ENCODE measurements at places on chromosomes 7 and 10. TPM values are rescaled to one million over a fixed set of nuclear protein-coding genes. Genes with fewer than 3 reads are reported as not detected.

The OGA gene
- 110 TPM for total RNA-seq

The TMEM120A gene
- 21.9 TPM for total RNA-seq

The AKR1C2 gene
- total RNA-seq = 1.2 TPM

The GRB10 gene
- total RNA-seq = 66.0 TPM

The CCL24 gene
- not detected for total RNA-seq

The SLC16A12 gene
- 10.9 TPM for total RNA-seq

The WDR86 gene
- 24.4 TPM for total RNA-seq

The RARRES2 gene
- 197 TPM for total RNA-seq

The ADD3 gene
- 95.7 TPM for total RNA-seq

The SNCG gene
- 12.0 TPM for total RNA-seq

The ADAM22 gene
- 12.4 TPM for total RNA-seq

The PTPRN2 gene
- 4.7 TPM for total RNA-seq

The VAX1 gene
- not detected for total RNA-seq

The LRGUK gene
- total RNA-seq = 3.0 TPM

The NFKB2 gene
- 27.6 TPM for total RNA-seq

The TEX36 gene
- total RNA-seq = not detected

The NANOS1 gene
- total RNA-seq = 2.9 TPM

The HYAL4 gene
- total RNA-seq = not detected

The FKBP9 gene
- total RNA-seq = 18.0 TPM

The MYO1G gene
- total RNA-seq = 0.48 TPM

The CHN2 gene
- total RNA-seq = 5.0 TPM

The ARL4A gene
- 21.9 TPM for total RNA-seq

The TBC1D12 gene
- 2.2 TPM for total RNA-seq

The NUTM2E gene
- 0.15 TPM for total RNA-seq

The HOXA9 gene
- total RNA-seq = not detected

The CLDN4 gene
- total RNA-seq = 32.0 TPM

The MINDY3 gene
- total RNA-seq = 13.2 TPM

The PNLIPRP3 gene
- total RNA-seq = not detected

The AZGP1 gene
- total RNA-seq = 2.7 TPM

The MKI67 gene
- 96.5 TPM for total RNA-seq

The CASP2 gene
- 35.4 TPM for total RNA-seq

The FIS1 gene
- total RNA-seq = 122 TPM

The BTAF1 gene
- 49.2 TPM for total RNA-seq

The ADIRF gene
- 1.0 TPM for total RNA-seq

The CYP26C1 gene
- 0.11 TPM for total RNA-seq

The CYP2W1 gene
- not detected for total RNA-seq

The LOXL4 gene
- 0.21 TPM for total RNA-seq

The GDF10 gene
- total RNA-seq = 0.18 TPM

The TRIM50 gene
- total RNA-seq = 0.16 TPM

The MKX gene
- 1.2 TPM for total RNA-seq

The TDRD1 gene
- 0.57 TPM for total RNA-seq

The COL28A1 gene
- 0.81 TPM for total RNA-seq

The ZNF518A gene
- total RNA-seq = 29.9 TPM
